Smooth muscle cell of the brain vasculature (primary cell): ENCODE measurements at places on chromosomes 4 and X.

GRCh38 chrX:70322784-70323183 lies 32.9 kb downstream of the KIF4A start:
- no peak for DNase-seq

DNA sequence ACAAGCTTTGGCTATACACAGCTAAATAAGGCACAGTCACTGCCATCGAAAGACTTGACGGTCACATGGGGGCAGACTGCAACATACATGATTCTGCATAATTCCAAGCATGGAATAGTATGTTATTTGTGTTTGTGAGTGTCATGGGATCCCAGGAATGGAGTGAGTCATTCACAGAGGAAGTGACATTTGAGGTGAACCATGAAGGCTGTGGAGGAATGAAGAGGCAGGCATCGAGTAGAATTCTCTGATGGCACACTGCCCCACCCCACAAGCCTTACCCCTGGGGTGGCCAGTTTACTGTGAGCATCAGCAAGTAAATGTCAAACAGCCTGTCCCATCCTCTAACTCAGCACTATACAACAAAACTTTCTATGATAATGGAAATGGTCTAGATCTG lies 619.7 kb downstream of the MID1IP1 start:
- no peak for DNase-seq

DNA sequence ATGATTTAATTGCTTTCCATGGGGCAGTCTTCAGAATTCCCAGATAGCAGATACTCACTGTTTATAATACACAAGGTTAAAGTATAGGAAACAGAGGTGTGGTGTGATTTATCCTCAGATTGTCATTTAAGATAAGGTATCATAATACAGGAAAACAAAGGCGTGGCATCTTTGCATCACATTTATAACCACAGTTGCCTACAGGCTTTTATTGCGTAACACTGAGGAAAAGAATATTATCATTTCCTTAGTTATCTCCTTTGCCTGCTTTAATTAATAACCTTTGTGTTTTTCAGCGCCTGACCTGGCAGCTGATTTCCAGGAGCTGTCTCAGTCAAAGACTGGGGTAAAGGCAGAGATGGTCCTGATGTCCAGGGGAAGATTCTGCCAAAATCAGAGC lies 68.8 kb downstream of the SSX7 start:
- no peak for DNase-seq

GRCh38 chr4:7769396-7770223 lies 170.1 kb downstream of the AFAP1 start:
- DNase-seq = no peak

DNA sequence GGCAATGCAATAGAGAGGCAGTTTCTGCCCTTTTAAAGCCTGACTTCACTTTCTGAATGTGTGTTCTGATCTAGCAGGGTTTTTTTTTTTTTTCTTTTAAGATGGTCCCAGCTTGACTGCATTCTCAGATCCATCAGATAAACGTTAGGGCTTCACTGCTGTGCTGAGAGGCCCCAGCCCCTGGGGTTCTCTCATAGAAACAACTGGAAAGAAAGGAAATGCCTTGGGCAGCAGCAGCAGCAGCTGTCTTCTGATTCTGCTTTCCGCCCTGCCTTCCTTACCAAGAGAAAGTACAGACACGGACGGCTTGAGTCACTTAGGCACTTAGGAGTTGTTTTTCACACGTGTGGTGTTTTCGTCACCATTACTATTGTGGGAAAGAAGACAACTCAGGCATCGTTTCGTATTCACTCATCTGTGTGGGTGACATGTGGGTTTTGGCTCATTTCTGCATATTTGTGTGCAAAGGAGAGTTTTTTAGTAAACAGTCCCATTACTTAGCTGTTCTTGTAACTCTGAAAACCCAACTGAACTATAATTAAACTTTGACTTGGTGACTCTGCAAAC lies 172.0 kb downstream of the PTTG2 start:
- DNase-seq = peak; percentile 95

- DNase-seq = no peak
Observed at GRCh38 chrX:154472685-154473632, 6.1 kb downstream of the LAGE3 start.

- DNase-seq = peak; percentile 40
Observed at GRCh38 chr4:7333801-7334421, 100.8 kb downstream of the PSAPL1 start.

- no peak for DNase-seq
Observed at GRCh38 chrX:113962343-113962742, 621.5 kb upstream of the HTR2C start.
